Fibroblast of lung (primary cell): ENCODE measurements at places on chromosomes 11 and 22. TPM values are rescaled to one million over a fixed set of nuclear protein-coding genes. Genes with fewer than 3 reads are reported as not detected.

PLXNB2 gene
- 130 and 209 TPM in 2 replicates for total RNA-seq

CRYBB1 gene
- not detected in 2 replicates for total RNA-seq

SLC22A9 gene
- not detected in 2 replicates for total RNA-seq

MMP27 gene
- 0.17 TPM in 1 of 2 replicates, not detected in the other for total RNA-seq

NXPE2 gene
- under 0.01 TPM in 1 of 2 replicates, not detected in the other for total RNA-seq

- peak overlapping the region; percentile 23 for H3K27ac ChIP-seq
- H3K27me3 ChIP-seq, result no peaks in the 10 kb centered on the region
- H3K4me1 ChIP-seq, result peaks cover 29% of the 10 kb centered on the region
- H3K36me3 ChIP-seq, result no peaks in the 10 kb centered on the region
- peak; percentile 27 for DNase-seq
- H3K4me3 ChIP-seq, result no peak overlapping the region
These were observed 67.7 kb downstream of the PANX1 start for GRCh38 chr11:94196363-94196762.

DNA sequence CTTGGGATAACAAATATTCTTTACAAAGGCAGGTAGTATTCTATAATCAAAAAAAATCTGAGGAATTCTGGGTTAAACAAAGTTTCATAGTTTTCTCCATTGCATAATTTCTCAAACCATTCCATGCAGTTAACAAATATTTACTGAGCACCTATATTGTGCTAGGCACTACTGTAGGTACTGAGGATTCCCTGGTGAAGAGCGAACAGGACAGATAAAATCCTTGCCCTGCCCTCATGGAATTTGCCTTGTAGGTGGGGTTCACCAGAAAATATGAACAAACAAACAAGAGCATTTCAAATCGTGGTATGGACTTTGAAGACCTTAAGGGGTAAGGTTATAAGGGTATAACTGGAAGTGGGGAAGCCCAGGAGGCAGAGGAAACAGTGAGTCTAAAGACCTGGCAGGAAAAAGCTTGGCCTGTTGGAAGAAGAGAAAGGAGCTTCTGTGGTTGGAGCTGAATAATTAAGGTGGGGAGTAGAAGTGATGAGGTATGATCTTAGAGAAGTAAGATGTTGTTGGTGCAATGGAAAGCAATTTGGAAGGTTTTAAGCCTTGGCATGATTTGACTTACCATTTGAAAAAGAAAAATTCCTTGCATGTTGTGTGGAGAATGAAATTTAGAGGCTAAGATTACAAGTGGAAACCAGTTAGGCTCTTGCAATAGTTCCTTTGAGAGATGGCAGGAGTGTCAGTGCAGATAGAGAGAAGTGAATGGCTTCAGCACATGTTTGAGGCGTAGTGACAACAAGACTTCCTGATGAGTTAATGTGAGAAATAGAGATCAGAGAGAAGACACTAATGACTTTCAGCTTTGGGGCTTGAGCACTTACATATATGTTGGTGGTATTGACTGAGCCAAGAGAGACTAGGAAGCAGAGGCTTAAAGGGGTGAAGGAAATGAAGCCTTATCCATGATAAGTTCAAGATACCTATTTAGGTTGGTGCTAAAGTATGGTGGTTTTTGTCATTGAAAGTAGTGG lies 55.7 kb upstream of the PICALM start:
- H3K4me3 ChIP-seq, result no peak overlapping the region
- DNase-seq, result no peak
- no peaks in the 10 kb centered on the region for H3K36me3 ChIP-seq

GRCh38 chr11:62605902-62606301 lies 4.2 kb upstream of the MTA2 start:
- H3K27me3 ChIP-seq, result no peaks in the 10 kb centered on the region
- no peak for DNase-seq
- no peak overlapping the region for H3K4me3 ChIP-seq
- H3K27ac ChIP-seq, result no peak overlapping the region

- H3K27ac ChIP-seq, result no peak overlapping the region
- no peaks in the 10 kb centered on the region for H3K27me3 ChIP-seq
- H3K36me3 ChIP-seq, result no peaks in the 10 kb centered on the region
- H3K4me3 ChIP-seq, result no peak overlapping the region
- DNase-seq, result no peak
These were observed 1524.6 kb downstream of the TBC1D22A start for GRCh38 chr22:48287031-48287430.

- no peaks in the 10 kb centered on the region for H3K36me3 ChIP-seq
- no peak for DNase-seq
- H3K27ac ChIP-seq, result no peak overlapping the region
- H3K4me3 ChIP-seq, result no peak overlapping the region
- peaks cover 3% of the 10 kb centered on the region for H3K27me3 ChIP-seq
- no peaks in the 10 kb centered on the region for H3K4me1 ChIP-seq
These were observed 86.3 kb upstream of the NNMT start for GRCh38 chr11:114209904-114210303.
